HL-60 (cell line): ENCODE measurements at places on chromosomes 2 and 18.
A peak's percentile ranks its signal among the peaks of the same experiment; 100 is the strongest.

- no peak for DNase-seq
Measured at GRCh38 chr2:74777161-74777900, 56.6 kb upstream of the HK2 start.

DNA sequence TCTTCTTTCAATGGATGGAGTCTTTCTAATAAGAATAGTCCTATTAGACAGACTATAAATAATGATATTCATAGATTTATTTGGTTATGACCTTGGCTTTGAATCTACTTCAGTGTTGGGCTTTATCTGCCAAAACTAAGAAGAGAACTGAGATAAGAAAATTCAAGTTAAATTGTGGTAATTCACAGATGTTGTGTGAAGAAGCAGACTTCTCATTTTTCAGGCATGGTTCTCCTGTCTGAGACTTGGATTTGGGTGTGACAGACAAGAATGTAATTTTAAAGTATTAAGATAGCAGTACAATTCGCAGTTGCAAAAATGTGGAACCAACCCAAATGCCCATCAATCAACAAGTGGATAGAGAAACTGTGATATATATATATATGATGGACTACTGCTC is 124.7 kb downstream of the QPCT start:
- DNase-seq: no peak

GRCh38 chr2:50148632-50149031 is 883.3 kb downstream of the NRXN1 start:
- DNase-seq: no peak

DNA sequence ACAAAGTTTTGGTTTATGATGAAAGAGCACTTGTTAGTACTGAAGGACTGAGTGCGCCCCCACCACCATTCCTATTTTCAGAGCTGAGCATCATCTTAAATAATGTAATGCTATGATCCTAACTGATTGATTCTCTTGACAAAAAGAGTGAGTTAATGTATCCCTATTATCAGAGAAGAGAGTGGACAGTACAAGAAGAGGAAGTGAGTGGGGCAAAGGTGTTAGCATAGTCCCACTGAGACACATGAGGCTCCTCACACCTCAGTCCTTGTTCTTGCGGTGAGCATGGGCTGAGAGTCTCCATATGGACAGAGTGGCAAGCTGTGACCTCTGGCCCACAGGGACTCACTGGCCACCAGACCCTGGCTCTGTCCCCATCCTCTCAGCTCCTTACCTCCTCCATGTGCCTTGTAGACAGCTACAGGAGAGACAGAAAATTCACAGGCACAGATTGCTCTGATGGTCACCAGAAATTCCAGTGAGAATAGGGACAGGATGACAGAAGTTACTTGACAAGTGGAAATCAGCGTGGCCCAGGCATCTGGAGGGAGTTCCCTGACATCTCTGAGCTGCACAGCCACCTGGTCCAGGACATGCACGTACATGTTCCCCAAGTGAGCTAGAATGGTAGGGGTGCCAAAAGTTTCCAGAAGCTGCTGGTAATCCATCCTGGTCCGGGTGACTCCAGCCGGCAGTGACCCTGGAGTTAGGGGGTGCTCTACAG is 32.6 kb downstream of the NAPG start:
- DNase-seq: no peak

- DNase-seq: no peak
Measured at GRCh38 chr2:1731963-1732768, 12.1 kb downstream of the PXDN start.

GRCh38 chr2:182668671-182669070 is 47.4 kb upstream of the DNAJC10 start:
- DNase-seq: no peak

- no peak for DNase-seq
Measured at GRCh38 chr2:64779117-64779690, 125.5 kb upstream of the SERTAD2 start.

- DNase-seq: no peak
Measured at GRCh38 chr18:13051159-13051558, 60.0 kb downstream of the CEP192 start.

GRCh38 chr2:181586569-181587081 is 70.3 kb downstream of the CERKL start:
- no peak for DNase-seq

DNA sequence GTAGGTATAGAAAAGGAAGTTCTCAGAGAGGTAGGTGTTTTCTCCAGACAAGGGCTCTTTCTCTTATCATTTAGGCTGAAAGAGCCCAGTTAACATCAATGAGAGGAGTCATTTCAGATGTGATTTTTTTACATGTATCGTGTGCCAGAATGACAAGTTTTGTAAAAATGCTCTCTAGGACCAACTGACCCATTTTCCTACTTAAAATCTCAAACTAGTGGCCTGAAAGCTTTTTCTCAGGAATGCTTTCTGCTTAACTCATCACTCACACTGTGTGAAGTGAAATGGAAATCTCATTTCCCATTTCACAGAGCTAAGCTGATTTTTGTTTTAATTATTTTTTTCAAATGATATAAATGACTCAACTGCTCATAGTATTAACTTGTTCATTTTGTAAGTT is 128.7 kb upstream of the CYP26B1 start:
- DNase-seq: no peak

GRCh38 chr18:6286585-6286984 is 128.1 kb downstream of the L3MBTL4 start:
- no peak for DNase-seq

DNA sequence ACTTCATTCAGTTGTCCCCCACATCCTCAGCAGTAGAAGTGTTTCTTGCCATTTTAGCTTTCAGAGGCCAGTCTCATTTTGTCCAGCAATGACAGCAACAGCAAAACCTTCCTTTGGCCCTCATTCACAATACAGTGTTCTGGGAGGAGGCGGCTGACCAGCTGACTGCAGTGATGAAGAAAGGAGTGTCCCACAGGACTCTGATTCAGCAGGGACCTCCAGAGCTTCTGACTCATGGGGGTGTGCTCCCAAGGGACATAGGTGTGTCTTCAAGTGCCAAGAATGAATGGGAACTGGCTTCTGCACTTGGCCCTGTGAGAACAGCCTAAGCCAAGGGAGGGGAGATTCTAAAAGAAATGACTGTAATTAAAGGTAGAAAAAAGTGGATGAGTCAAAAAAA is 147.0 kb upstream of the PELI1 start:
- DNase-seq: no peak

DNA sequence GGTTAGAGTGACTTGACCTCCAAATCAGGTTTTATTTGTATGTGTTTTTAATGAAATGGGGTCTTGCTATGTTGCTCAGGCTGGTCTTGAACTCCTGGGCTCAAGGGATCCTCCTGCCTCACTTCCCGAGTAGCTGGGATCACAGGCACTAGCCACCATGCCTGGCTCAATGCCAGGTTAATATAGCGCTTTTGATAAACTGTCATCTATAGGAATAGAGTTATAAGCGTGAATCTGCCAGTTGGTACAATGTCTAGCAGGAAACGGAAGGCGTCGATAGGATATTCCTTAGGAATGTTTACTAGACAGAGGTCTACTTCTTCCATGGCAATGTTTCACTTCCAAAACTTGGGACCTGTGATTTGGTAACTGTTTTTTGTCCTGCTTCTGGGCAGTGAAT is 25.5 kb downstream of the CLUL1 start:
- no peak for DNase-seq

DNA sequence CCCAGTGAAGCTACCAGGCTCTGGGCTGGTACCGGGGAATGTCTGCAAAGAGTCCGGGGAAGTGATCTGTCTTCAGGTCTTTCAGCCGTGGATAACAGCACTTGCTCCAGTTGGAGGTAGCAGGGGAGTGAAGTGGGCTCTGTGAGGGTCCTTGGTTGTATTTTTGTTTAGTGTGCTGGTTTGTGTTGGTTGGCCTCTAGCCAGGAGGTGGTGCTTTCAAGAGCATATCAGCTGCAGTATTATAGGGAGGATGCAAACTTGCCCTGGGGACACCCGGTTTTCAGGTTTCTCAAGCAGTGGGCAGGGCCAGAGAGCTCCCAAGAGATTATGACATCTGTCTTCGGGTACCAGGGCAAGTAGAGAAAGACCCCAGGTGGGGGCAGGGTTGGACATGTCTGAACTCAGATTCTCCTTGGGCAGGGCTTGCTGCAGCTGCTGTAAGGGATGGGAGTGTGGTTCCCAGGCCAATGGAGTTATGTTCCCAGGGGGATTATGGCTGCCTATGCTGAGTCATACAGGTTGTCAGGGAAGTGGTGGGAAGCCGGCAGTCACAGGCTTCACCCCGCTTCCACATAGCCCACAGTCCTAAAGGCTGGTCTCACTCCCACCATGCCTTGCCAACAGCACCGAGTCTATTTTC is 34.4 kb downstream of the ACAA2 start:
- no peak for DNase-seq

DNA sequence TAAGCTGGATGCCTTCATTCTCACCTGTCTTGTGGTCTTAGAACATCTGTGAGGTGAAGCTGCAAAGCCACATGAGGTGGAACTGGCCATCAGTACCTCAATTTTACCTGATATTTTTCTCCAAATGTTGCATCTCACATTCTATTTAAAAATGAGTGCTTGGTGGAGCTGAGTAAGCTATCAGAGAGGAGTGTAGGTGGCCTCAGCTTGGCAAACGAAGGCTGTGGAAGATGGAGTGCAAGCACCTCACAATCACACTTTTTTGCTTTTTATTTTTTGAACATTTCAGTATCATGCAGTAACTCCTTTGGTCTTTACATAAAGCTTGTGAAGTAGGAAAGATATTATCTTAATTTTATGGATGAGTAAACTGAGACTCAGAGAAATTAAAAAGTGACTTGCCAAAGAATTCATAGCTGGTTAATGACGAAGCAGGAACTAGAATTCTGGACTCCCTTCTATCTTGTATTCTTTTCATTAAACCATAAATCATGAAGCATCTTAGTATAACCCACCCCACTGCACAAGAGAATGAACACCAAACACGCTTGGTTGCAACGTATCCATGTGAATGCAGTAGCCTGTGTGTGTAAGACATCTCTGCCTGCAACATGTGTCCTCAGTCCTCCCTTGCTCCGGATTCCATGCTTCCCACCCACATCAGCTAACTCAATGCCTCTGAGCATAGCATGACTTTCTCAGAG is 27.2 kb downstream of the C2orf49 start:
- no peak for DNase-seq

DNA sequence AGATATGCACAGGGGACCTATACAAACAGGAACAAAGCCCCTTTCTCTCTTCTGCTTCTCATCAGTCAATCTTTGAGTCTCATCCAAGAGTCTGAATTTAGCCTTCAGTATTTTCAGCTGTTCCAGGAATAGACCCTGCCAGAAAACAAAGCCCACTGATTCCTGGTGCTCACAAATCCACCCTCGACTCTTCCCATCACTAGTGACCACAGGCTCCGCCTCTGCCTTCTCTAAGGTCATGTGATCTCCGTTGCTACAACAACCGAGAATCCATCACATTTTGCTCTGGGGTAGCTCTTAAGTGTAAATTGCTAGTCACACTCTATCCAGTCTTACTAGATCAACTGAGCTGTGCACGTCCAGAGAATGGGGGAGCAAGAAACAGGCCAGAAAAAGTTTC is 46.4 kb upstream of the SPTBN1 start:
- DNase-seq: no peak

DNA sequence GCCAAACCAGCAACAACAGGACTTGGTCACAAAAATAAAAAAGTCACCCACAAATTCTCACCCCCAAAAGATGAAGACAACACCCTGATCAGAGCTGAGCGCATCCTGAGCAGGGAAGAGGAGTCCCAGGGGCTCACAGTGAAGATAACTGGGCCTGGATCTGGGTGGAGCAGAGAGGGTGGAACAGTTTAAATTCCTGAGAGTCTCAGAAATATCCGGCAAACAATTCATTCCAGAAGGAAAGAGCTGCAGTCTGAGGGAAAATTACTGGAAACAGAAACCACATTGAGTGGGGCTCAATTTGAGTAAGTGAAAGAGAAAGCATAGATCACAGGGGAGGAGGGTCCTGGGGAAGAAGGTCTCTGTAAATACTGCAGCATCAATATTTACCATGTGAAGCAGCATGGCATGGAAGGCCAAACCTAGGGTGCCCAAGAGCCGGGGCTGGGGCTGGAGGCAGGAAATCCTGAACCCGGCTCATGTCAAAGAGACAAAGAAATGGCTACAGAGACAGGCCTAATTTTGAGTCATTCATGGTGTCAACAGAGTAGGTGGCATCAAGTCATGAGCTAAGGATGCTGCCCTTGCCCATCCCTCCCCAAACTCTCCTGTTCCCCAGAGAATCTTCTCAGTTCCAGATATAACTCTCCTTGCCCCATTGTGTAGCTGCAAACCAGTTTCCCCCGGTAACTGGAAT is 61.4 kb upstream of the ZBTB7C start:
- DNase-seq: no peak

- no peak for DNase-seq
Measured at GRCh38 chr2:236899950-236900640, 185.6 kb upstream of the COPS8 start.

- no peak for DNase-seq
Measured at GRCh38 chr2:28613633-28614501, 118.0 kb downstream of the PLB1 start.

- no peak for DNase-seq
Measured at GRCh38 chr2:14306268-14306861, 326.2 kb upstream of the LRATD1 start.

GRCh38 chr2:74391580-74392448 is 11.7 kb upstream of the DCTN1 start:
- DNase-seq: peak; percentile 96

GRCh38 chr2:237546876-237547395 is 19.4 kb upstream of the PRLH start:
- DNase-seq: no peak

- DNase-seq: no peak
Measured at GRCh38 chr2:214138779-214139178, 272.1 kb upstream of the VWC2L start.

GRCh38 chr18:35497027-35497369 is 762 bp downstream of the INO80C start:
- DNase-seq: no peak

GRCh38 chr18:8696749-8697211 is 8.6 kb upstream of the MTCL1 start:
- DNase-seq: peak; percentile 46

GRCh38 chr18:39966275-39966674 is 1988.8 kb upstream of the PIK3C3 start:
- DNase-seq: no peak

DNA sequence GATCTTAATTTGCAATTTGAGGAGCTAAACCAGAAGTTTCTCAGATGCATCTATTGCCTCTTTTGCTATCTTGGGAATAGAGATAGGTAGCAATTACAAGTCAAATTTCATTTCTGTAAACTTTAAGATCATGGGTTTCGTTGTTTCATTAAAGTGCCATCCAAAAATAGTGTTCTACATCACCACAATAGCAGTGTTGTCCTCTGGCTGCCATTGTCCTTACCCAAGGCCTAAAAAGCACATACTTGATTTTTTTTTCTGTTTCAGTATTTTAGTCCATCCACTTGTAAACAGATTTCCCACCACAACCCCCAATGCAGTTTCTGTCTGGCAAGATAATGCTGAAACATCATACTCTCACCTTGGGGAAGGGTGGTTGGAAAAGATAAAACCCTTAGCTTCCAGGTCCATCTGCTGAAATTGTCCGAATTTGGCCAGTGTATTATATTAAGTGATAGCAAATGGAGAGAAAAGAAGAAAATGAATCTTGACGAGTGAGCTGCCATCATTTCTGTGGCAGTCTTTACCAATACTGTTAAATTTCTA is 136.2 kb downstream of the LCLAT1 start:
- DNase-seq: no peak
